ENCODE measurements at places on chromosomes 16 and 17. TPM values are rescaled to one million over a fixed set of nuclear protein-coding genes. Genes with fewer than 3 reads are reported as not detected.

Gene TP53TG3B
- polyA plus RNA-seq, result not detected

Gene RUNDC3A
- polyA plus RNA-seq, result 1.5 TPM

GRCh38 chr16:66925322-66925840, at the start of gene RRAD:
Gene RRAD, minus strand, starts transcription at chr16:66925535. Its CDS starts 356 bp downstream, at chr16:66925179.
- no peak for DNase-seq

GRCh38 chr17:19317359-19318095, 45.0 kb downstream of the B9D1 start:
- DNase-seq, result peak; percentile 82

- DNase-seq, result no peak
These were observed 147.1 kb downstream of the IRF8 start for GRCh38 chr16:86046026-86046425.

GRCh38 chr16:2009164-2009711, 383 bp downstream of the ZNF598 start:
- DNase-seq, result no peak
